Fibroblast of pulmonary artery (primary cell): ENCODE measurements at places on chromosomes 7 and 10.
A peak's percentile ranks its signal among the peaks of the same experiment; 100 is the strongest.

DNA sequence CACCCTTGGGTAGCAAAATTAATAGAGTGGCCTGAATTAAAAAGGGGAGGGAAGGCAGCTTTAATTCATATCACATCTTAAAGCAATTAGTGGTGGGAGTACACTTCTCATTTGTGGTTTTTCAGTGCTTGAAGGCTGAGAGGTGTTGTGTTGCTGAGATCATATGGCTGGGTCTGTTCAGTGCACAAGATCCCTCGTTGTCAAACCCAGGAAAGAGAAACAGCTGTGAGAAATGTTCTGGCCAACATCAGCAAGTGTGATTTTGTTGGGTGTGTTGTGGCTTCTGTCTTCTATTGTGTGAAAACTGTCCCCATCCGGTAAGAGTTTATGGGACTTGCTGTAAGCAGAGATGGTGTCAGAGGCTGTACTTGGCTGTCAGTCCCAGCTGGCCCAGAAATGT is 197.9 kb upstream of the BMPER start:
- DNase-seq: no peak

GRCh38 chr7:49852619-49853462 is 79.4 kb downstream of the VWC2 start:
- DNase-seq: peak; percentile 52

DNA sequence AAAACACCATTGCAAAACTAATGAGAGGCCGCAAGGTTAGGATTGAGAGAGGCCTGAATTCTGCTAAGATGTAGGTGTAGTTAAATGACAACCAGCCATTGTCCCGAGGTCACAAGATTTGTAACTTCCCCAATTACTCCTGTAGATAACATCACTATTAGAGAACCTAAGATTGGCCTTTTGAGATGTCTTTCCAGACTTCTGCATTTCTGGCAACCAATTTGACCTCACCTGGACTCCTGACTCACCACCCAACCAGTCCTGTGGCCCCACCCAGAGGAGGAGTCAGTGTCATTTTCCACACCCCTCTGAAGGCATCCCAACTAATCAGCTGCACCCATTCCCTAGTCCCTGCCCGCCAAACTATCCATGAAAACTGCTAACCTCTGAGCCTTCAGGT is 115.7 kb downstream of the PRKAG2 start:
- no peak for DNase-seq

DNA sequence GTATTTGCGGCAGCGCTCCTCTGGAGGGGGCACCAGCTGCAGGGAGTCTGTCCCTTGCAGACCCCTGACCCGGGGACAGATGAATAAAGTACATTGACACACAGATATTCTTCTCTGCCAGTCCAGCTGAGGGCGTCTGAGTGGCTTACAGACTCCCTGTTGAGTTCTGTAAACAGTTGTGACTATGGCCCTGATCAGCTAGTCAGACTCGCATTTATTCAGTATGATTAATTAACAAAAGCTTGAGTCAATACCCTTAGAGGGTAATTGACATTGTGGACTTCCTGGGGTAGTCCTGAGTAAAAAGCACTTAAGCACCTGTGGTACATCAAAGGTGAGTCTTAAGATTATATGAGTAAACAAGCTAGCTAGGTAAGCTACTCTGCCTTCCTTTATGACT is 21.0 kb downstream of the ANKRD30A start:
- no peak for DNase-seq

DNA sequence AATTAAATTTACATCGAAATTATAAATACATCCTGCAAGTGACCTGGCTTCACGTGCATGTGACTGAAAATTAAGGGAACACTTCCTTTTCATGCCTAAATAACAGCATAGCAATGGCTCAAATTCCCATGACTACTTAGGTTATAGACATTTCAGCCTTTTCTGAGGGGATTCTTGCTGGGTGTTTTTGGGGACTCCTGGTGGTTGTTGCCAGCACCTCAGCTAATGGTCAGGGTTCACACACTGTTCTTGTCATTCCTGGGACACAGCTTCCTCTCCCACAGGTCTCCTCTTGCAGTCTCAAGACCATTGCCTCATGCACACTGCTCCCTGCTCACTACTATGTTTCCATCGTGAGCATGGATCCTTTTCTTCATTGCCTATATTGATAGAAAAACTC is 148.9 kb upstream of the GLI3 start:
- DNase-seq: peak; percentile 3

DNA sequence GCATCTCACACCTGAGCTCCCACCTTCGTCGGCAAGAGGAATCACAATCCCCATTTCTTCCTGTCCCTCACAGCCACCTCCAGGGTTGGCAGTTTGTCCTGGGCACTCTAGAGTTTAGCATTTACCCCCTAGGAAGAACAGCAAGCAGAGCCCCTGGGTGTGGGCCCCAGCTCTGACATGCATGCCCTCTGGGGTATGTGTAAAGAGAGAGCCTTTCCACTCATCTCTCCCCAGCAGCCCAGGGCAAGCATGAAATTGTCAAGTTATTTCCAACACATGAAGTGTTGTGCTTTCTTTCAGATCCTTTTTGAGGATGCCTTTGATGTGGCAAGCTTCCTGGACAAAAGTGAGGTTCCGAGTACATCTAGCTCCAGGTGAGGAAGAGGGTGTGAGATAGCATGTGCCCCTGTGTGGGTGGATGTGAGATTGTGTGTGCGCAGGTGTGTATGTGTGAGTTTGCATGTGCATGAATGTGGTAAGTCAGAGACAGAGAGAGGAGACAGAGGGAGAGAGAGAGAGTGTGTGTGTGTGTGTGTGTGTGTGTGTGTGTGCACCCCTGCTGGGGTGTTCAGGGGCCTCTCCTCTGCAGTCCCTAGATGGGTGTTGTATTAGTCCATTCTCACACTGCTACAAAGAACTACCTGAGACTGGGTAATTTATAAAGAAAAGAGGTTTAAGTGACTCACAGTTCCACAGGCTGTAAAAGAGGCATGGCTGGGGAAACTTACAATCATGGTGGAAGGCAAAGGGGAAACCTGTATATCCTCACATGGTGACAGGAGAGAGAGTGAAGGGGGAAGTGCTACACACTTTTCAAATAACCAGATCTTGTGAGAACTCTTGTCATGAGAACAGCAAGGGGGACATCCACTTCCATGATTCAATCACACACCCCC is 18.1 kb downstream of the STRA8 start:
- DNase-seq: no peak

- DNase-seq: peak; percentile 99
These were observed 161.6 kb downstream of the PKD1L1 start for GRCh38 chr7:47786557-47787248.
